ENCODE measurements at places on chromosomes 1 and 21. TPM values are rescaled to one million over a fixed set of nuclear protein-coding genes. Genes with fewer than 3 reads are reported as not detected.

- DNase-seq, result peak; percentile 67
Measured at GRCh38 chr1:174114788-174115448, 44.4 kb upstream of the RABGAP1L start.

- DNase-seq, result peak; percentile 35
Measured at GRCh38 chr21:44013380-44014088, 1.4 kb downstream of the TRAPPC10 start.

DNA sequence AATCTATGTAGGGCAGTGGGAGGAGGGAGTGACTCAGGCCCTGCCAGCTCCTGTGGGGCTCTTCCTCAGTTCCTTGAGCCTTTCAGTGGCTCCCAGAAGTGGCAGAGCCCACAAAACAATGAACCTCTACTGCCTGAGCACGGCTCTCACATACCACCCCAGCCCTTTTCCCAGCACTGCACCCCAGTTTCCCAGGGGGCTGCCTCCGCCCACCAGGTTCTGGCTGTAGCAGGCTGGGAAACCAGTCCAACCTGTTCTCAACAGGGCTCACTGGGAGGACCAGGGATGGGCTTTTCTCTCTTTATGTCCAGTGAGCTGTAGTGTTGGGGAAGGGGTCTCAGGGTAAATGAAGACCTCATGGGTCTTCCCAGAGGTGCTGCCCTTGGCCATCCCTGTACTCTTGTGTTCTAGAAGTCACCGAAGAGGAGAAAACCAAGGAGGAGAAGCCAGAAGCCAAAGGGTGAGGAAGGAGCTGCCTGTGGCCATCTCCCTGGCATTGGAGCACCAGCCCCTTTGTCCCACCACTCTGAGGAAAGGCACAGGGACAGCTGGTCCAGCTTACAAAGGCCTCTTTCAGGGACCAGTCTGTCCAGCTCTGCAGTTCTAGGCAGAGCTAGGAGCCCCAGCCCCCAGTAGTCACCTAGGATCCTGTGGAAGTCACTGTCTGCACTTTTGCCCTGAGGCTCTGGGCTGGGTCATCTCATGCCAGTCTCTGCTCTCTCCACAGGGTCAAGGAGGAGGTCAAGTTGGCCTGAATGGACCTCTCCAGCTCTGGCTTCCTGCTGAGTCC is 3.5 kb downstream of the MARCKSL1 start:
- peak; percentile 41 for DNase-seq

DNA sequence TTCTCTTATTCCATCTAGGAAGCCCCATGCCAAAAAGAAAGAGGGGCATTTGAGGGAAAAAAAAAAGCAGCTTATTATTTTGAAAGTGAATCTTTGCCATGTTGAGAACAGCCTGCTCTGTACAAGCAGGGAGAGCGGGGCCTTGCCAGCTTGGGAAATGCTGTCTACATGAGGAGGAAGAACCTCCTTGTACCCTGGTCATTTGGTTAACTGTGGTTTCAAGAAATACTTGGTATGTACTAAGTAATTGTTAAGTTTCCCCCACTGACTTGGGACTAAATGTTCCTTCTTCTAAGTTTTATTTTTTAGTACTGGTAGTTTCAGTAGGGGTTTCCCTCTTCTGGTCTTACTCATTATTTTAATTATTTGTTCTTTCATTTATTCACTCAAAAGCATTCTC is 144.1 kb upstream of the HOOK1 start:
- no peak for DNase-seq

Gene PADI3
- 1.3 TPM for total RNA-seq

Gene IVL
- total RNA-seq, result 19.1 TPM

Gene GSTM1
- total RNA-seq, result not detected
